ENCODE measurements at places on chromosomes 16 and 17.

DNA sequence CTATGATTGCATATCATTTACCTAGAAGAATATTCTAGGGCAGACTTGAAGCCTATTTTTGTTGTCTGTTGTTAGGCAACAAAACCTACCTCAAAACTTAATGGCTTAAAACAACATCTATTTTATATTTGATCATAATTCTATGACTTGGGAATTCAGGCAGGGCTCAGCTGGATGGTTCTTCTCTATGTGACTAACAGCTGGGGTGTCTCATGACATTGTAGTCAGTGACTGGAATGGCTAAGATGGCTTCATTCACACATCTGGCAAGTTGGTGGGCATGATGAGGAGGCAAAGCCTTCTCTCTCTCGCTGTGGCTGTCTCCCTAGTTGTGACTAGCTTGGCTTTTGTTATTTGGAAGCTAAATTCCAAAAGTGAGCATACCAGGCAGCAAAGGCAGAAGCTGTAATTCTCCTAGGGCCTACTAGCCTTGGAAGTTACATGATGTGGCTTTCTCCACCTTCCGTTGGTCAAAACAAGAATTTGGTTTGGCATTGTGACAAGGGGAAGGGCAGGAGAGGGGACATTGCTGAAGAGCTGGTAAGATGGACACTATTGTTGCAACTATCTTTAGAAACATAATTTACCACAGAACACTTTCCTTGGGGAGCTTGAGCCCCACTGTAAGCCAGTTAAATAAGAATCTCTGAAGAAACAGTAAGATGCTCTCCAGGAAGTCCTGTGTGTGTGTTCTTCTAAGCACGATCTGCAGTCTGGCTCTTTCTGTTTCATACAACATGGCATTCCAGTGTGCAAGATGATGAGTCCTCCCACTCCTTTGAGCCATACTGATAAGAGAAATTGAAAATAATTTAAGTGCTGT lies 39.4 kb downstream of the ZNRF1 start:
- peak; percentile 40 for DNase-seq

- DNase-seq, result no peak
These were observed 105.4 kb downstream of the ZNF423 start for GRCh38 chr16:49750341-49751000.

DNA sequence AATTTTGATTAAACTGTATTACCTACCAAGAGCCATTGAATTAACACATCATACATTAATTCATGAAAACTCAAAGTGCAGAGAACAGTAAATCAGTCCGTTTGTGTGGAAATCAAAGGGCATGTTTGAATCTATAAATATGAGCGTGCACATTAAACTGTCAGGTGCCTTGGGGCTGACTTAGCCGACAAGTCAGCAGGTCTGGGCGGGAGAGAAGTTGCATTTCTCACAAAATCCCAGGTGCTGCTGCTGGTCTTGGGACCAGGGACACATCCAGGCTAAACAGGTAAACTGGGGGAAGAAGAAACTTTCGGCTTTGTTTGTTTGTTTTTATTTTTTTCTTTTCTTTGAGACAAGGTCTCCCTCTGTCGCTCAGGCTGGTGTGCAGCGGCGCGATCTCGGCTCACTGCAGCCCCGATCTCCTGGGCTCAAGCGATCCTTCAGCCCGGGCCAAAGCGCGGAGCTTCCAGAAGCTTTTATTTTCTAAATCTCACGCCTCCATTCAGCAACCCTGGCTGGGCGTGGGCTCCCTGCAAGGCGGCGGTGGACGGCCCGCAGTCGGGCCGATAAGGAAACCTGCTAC lies 213.9 kb downstream of the MRTFB start:
- peak; percentile 75 for DNase-seq

DNA sequence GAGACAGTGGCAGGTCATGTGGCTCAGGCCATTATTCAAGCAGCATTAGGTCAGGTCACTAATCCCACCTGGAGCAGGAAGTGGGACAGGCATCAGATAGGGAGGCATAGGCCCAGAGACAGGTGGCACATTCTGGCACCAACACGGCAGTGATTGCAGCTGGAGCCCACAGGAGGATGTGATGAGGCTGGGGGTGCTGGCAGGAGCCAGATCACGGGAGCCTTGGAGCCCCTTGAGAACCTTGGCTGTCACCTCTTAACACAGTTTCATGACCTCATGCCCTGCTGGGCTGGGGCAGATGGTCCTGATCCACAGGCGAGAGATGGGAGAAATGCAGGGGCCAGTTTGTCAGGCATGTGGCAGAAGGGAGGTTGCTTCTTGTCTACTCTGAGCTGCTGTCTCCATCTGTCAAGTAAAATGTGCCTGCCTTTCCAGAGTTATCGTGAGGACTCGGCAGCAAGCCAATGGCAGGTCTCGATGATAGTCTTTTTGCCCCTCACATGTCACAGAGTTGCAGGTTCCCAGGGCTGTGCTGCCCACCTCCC lies 109.6 kb downstream of the CLEC16A start:
- DNase-seq, result no peak

- peak; percentile 78 for DNase-seq
These were observed at the start of gene GAA for GRCh38 chr17:80101011-80101945. Gene GAA (plus strand): TSS chr17:80101581. CDS start chr17:80104587, 3,006 bp downstream.

DNA sequence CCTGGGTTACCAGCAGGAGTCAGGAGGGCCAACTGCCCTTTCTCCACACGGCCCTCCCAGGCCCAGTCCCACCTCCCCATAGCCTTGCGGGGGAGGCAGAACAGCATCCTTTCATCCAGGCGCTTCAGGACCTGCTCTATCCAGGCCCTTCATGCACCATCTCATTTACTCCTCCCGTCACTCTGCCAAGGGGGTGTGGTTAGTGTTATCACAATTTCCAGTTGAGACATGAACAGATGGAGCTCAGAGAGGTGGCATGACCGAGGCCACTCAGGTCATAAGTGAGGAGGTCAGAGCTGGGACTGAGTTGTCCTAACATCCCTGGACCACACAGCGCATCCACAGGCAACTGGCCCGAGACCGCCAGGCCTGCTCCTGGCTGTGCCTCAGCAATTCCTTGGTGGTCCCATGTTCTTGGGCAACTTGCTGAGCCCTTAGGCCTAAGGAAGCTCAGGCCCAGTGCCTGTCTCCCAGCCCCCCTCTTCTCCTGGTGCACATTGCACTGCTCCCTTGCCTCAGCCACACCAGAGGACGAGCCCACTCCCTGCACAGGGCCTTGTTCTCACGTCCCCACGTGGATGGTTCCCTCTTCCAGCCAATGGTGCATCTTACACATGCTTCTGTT lies 23.8 kb downstream of the C17orf100 start:
- no peak for DNase-seq

GRCh38 chr16:25228372-25228771 lies 11.6 kb downstream of the AQP8 start:
- no peak for DNase-seq

GRCh38 chr17:39639566-39640458 lies 2.9 kb downstream of the STARD3 start:
- no peak for DNase-seq

- no peak for DNase-seq
These were observed 8.2 kb downstream of the ADCY7 start for GRCh38 chr16:50274326-50275097.

DNA sequence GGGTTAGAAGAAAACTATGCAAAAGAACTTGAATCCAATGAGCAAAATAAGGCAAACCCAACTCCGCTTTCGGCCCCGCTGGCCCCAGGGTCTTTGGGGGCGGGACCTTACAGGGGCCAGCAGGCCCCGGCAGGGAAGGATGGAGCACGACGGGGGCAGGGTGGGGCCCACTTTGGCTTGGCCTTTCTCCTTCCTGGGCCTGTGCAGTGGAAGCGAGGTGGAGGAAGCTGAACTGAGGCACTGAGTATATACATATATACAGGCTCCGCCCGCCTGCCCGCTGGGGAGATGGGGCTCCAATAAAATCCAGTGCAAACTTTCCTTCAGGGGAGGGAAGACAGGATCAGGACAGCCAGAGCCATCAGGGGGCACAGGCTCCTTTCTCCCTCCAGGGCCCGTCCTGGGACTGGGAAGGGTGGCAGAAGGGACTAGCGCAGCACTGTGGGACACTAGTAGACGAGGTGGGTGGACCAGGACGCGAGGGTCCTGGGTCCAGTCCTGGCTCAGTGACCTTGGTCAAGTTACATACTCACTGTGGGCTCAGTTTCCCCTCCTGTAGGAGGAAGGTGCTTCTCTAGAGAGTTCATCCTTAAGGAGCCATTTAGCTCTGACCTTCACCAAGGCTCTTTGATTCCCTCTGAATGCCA lies 20.9 kb upstream of the MPO start:
- no peak for DNase-seq

GRCh38 chr17:73713136-73713535 lies 68.9 kb upstream of the SDK2 start:
- DNase-seq, result no peak

DNA sequence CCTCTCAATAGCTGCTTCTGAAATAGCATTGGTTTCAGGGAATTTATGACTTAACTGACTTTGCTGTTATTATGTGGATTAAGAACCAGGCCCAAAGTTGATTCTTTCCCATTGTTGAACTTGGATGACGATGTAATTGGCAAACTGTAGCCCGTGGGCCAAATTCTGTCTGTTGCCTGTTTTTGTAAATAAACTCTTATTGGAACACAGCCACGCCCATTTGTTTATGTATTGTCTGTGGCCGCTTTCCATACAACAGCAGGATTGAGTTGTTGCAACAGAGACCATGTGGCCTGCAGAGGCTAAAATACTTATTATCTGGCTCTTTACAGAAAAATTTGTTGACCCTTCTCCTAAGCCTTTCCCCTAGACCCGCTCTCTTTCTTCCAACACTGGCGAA lies 31.6 kb downstream of the NTN1 start:
- no peak for DNase-seq

DNA sequence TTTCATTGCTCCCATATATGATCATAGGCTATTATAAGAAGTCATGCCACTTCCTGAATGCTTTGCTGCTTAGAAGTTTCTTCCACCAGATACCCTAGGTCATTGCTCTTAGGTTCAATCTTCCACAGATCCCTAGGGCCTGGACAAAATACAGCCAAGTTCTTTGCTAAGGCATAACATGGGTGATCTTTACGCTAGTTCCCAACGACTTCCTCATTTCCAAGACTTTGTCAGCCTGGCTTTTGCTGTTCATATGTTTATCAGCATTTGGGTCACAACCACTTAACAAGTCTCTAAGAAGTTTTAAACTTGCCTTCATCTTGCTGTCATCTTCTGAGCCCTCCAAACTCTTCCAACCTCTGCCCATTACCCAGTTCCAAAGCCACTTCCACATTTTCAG lies 20.1 kb upstream of the DLX3 start:
- no peak for DNase-seq

DNA sequence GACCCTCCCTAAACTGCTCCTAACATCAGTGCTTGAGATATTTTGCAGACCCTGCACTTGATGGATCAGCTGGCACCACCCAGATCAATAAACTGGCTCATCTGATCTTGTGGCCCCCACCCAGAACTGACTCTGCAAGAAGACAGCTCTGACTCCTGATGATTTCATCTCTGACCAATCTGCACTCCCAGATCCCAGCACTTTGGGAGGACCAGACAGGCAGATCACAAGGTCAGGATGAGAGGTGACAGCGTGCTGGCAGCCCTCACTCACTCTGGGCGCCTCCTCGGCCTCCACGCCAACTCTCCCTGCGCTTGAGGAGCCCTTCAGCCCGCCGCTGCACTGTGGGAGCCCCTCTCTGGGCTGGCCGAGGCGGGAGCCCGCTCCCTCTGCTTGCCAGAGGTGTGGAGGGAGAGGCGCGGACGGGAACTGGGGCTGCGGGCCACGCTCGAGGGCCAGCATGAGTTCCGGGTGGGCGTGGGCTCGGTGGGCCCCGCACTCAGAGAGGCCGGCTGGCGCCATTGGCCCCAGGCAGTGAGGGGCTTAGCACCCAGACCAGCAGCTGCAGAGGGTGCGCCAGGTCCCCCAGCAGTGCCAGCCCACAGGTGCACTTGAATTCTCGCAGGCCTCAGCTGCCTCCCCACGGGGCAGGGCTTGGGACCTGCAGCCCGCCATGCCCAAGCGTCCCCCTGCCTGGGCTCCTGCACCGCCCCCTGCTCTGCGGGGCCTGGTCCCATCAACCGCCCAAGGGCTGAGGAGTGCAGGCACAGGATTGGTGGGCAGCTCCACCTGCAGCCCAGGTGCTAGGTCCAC lies 2.4 kb upstream of the C16orf54 start:
- DNase-seq, result no peak

DNA sequence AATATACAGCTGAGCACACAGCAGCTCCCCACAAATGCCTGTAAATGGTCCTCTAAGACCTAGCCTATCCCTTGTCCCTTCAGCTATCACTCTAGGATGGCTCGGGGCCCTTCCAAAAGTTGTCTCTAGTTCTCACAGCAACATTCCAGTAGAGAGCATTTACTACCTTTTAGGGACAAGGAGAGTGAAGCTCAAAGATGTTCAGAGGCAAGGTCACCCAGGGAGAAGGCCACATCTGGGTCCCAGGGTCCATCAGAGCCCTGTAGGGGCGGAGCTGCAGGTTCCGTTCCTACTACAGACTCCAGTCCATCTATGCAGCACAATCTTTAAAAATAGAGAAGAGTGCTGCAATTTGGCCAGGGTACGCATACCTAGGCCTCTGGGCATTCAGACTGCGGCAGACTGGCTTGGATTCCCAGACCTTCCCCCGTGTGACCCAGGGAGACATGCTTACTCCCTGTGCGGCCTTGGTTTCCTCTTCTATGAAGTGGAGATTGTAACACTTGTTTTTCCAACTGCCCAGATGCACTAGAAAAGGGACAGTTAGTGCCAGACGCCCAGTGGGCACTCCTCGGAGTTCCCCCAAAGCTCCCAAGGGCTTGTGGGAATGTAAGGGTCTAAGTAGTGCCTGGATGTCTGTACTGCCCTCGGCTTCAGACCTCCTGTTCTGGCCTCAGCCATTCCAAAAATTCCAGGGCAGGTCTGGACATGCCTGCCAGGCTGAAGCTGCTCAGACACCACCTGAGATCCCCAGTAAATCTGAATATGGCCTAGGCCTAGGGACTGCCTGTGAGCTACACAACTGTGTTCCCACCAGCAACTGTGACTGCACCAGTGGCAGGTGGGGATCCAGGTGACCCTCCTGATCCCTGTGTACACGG lies 2.5 kb downstream of the SLC12A4 start:
- peak; percentile 32 for DNase-seq

DNA sequence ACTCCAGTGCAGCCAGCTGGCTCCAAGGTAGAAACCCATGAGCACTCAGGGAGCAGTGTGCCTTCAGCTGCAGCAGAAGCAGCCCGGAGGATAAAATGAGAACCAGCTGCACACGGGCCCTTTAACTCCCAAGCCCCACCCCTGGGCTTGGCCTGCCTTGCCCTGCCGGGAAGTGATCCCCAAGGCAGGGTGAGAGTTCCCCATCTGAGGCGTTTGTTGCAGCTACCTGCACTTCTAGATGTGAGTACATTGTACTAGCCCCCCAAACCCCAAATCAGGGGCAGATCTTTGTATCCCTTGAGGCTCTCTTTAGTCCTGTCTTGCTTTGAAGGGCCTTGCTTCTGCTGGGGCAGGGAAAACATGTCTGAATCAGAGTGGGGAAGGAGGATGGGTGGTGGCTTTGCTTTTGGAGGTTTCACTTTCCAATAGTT lies at the start of gene MVP:
TSS of gene MVP (plus strand) at position 192 of the 431 bp plus-strand sequence. CDS start 10,088 bp downstream, outside the sequence.
- DNase-seq, result peak; percentile 82
